ENCODE measurements at places on chromosomes 2 and 18.

- no peak for DNase-seq
These were observed 61.2 kb upstream of the MRPS9 start for GRCh38 chr2:104976603-104977120.

- no peak for DNase-seq
These were observed 201.6 kb downstream of the ERBB4 start for GRCh38 chr2:212337036-212337435.

DNA sequence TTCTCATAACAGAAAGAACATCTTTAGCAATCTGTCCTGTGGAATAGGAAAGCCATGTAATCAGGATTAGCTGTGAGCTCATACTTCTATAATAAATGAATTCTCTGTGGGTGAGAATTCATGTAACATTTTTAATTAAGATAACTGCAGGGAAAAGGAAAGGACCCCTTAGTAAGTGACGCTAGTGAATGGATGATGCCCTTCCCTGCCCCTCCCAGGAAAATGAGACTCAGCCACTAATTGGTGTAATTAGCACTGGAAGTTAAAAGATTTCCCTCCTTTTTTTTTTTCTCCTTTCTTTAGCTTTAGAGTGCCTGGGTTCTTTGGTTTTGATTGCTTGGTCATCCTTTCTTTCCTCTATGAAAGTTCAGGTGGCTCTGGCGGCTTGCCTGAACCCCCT, 90.3 kb downstream of the VWA3B start:
- no peak for DNase-seq

- no peak for DNase-seq
These were observed 500.7 kb downstream of the METTL4 start for GRCh38 chr18:2070631-2071030.

DNA sequence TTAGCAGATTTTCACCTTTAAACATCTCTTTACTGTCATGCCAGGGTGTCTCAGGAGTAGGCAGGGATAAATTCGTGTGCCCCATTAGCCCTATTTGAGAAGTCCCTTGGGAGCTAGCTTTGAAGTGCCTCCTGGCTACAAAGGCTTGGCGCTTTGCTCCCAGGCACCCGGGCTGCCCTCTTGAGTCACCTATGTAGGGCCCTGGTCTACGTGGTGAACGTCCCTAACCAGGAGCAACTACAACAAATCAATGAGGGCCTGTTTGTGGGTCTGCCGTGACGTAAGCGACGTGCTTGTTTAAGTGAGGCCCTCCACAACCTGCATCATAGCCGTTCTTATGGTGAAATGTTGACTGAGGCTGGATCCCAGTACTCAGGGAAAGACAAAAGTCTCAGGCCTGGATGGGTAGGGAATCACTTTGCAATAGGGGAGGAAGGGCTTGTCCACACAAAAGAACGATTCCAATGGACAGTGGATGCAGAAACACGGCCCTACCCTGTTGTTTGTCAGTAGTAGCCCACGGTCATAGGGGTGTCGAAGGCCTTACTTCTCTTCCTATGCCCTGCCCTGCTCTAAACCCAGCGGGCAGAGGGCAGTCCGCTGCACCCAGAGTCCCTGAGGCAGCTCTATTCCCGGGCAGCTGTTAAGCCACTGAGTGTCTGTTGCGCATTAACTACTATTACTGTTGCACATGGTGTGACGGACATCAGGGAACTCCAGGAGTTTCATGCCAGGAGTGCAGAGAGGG, 93.9 kb downstream of the INHBB start:
- DNase-seq = no peak

- DNase-seq = no peak
These were observed 307.2 kb downstream of the CDH2 start for GRCh38 chr18:27869735-27870134.

- DNase-seq = no peak
These were observed 77.5 kb downstream of the TMEM200C start for GRCh38 chr18:5817816-5818215.

- no peak for DNase-seq
These were observed 102.1 kb upstream of the SPHKAP start for GRCh38 chr2:228283491-228284171.

DNA sequence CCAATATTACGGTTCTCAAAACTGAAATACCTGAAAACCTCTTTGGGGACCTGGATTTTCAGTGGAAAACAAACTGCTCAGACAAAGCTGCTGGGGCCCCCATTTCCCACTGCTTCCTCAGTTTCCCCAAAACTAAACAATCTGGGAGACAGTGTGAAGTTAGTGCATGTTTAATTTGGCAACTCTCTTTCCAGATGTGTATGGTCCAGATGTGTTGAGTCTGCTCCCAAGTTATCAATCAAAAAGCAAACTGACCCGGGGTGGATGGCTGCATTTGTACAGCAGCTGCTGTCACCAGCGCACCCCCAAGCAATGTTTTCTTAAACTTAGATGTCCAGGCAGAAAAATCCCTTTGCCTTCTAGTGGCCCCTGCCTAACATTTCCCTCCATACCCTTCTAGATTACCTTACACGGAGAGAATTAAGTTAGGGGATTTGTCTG, 136.9 kb downstream of the COPS8 start:
- DNase-seq = no peak

- DNase-seq = no peak
These were observed 9.9 kb downstream of the MAB21L4 start for GRCh38 chr2:240886023-240886565.

- DNase-seq = no peak
These were observed 313.7 kb downstream of the CYP26B1 start for GRCh38 chr2:71833855-71834560.

DNA sequence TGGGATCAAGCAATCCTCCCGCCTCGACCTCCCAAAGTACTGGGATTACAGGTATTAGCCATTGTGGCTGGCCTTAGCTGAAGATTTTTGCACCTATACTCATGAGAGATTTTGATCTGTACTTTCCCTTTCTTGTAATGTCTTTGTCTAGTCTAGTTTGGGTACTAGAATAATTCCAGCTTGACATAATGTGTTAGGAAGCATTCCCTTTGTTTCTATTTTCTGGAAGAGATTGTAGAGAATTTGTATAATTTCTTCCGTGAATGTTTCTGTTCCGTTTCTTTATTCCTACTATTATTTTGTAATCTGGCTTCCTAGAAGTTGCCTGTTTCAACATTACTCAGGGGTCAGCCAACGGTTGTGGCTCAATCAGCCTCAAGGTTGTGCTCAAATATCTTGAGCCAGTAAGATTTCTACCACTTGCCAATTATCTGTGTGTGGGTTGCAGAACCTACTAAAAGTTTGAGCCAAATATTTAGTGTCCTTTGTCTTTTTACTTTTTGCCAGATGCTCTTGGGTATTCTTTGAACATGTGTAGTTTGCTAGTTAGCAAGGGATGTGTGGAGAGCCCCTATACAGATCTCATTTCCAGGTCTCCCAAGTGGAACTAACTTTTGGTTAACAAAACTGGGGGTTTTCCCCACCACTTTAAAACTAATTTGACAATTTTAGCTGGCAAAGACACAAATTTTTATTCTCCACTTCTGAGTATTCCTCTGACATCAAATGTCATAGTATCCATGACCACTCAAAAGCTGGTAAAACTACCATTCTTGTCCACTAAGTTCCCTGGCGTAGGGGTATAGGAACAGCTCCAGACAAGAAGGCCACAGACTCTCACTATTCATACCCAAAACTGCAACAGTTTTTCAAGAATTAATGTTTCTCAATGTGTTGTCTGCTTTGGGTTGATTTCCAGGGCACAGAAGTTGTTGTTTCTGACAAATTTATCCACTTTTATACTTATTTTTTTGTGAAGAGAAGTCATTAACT, 42.8 kb upstream of the BAZ2B start:
- no peak for DNase-seq

GRCh38 chr2:2586068-2586776, 255.1 kb upstream of the MYT1L start:
- no peak for DNase-seq

GRCh38 chr2:37984589-37984988, 59.5 kb downstream of the RMDN2 start:
- no peak for DNase-seq

DNA sequence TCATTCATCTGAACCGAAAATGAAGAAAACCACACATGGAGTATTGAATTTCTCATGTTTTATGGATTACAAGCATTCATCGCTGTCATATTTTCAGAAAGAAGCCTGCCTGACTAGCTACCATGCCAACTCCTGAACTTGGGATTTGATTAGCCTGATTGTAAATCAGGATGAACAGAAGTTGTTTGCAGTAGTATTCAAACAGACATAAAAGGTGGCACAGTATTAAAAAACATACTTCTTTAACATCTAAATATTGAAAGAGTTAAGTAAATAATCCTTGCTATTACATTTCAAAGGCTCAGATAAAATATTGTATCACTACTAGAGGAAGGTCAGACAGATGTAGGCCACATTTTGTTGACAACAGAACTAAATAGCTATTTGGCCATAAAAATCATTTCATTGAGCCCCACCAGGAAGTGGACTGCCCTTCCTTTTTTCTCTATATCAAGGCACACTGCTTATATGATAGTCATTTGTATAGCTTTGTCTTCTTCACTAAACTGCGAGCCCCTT, 21.6 kb downstream of the SLC38A11 start:
- no peak for DNase-seq

DNA sequence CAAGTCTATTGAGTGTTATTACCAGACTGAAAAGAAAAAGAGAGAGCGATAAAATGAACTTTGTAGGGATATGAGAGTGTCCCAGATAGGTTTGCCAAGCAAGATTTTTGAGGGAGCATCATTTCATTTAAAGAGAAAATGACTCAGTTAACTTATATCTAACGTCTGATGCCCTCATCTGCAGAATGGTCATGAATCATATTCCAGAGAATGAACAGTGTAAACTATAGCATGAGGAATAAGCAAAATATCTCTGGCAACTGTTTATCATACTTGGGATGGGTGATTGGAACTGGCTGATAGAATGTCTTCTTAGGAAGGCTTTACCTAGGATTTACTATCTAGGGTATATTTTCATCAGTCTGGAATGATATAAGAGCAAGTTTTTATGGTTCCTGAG, 289.4 kb downstream of the CMPK2 start:
- no peak for DNase-seq

DNA sequence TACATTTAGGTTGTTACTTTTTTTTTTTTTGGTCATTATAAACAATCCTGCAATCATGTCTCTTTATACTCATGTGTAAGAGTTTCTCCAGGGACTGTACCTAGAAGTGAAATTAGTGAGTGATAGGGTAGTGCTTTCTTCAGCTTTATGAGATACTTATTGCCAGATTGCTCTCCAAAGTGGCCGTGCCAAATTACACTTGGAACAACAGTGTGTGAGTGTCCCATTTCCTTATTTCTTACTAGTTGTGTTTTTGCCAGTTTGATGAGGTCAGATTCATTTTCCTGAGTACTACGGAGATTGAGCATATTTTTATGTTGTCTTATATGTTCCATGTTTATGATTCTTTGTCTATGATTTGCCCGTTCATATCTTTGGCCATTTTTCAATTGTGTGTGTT, 39.2 kb downstream of the GALNT1 start:
- DNase-seq = no peak

Measured in upper lobe of right lung (tissue), 1 donor.